Foreskin keratinocyte (primary cell): ENCODE measurements at places on chromosomes 3 and 15. TPM values are rescaled to one million over a fixed set of nuclear protein-coding genes. Genes with fewer than 3 reads are reported as not detected.
A peak's percentile ranks its signal among the peaks of the same experiment; 100 is the strongest.

- no peak for DNase-seq
These were observed 23.6 kb upstream of the SSUH2 start for GRCh38 chr3:8668216-8668615.

GRCh38 chr15:89672221-89673164 lies 6.7 kb downstream of the PLIN1 start:
- DNase-seq = no peak

DNA sequence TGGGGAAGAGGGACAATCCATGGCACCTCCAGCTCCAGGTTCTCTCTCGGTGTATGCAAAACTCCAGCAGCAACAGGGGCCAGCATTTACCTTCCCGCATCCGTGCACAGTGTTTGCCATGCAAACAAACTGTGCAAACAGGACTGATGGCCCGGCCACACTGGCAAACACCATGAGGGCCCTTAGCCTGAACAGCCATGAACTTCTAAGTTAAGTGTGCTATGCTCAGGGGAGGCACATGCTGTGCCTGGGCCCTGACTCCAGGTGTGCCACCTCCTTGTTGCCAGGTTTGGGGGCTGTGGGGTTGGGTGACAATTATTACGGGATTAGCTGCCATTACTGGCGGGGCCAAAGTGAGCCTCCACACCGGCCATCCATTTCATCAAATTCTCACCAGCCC lies 57.5 kb downstream of the CACNA2D2 start:
- DNase-seq = no peak

GRCh38 chr3:193391902-193392301 lies 13.3 kb upstream of the ATP13A5 start:
- DNase-seq = peak; percentile 8

DNA sequence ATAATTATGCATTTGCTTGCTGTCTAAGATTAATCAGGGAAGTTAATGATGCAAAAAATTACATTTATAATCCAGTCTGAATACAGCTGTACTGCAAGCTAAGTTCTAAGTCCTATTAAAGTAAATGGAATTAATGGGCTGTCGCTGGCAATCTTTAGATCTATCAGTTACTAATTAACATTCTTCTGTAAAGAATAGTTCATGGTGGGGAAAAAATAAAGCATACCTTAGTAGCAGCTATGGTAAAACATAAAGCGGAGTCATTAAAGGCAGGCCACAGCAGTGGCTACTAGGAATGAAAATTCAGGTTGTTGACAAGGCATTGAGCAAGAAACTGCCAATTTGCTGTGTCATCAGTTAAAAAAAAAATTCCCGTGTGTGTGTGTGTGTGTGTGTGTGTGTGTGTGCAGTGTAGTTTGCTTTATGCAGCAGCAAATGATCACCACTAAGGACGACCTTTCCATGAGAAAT lies 129.8 kb downstream of the ZNF385D start:
- peak; percentile 68 for DNase-seq

Gene SLC51B
- not detected in 2 replicates for polyA plus RNA-seq
